ENCODE measurements at places on chromosomes 12 and 14. TPM values are rescaled to one million over a fixed set of nuclear protein-coding genes. Genes with fewer than 3 reads are reported as not detected.

Gene FOXN4
- not detected for total RNA-seq

Gene CEBPE
- 1.0 TPM for total RNA-seq

DNA sequence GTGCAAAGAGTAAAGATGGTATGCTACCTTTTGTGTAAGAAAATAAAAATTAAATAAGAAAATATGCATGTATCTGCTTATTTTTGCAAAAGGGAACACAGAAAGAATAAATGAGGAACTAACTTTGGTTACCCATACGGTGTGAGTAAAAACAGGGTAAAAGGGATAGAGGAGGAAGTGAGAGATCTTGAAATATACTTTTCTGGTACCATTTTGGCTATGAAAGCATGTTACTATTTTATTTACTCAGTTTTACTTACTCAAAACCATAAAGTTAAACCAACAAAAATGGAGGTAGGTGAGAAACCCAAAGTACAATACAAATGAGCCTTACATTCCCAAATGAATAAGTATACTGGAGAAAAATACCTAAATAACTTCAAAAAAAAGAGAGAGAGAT lies 122.0 kb upstream of the EGLN3 start:
- no peak overlapping the region for H3K4me3 ChIP-seq
- H3K36me3 ChIP-seq: no peaks in the 10 kb centered on the region
- no peaks in the 10 kb centered on the region for H3K4me1 ChIP-seq
- no peak overlapping the region for H3K27ac ChIP-seq
- no peaks in the 10 kb centered on the region for H3K27me3 ChIP-seq

DNA sequence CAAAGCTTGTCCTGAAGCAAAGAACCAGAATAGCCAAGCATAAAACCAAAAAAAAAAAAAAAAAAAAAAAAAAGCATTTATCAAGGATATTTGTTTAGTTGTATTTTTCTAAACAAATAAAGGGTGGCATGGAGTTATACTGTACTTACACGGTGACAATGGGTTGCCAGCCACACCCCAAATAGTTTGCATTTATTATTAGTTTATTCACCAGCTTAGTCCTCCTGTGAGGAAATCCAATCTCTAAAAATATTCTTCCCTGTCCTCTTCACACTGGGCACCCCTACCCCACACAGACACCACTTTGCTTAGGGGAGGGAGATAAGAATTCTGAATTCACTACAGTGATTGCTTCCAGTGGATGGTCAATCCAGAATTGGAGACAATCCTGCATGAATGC lies 18.9 kb downstream of the PLEKHG7 start:
- H3K27ac ChIP-seq: no peak overlapping the region
- DNase-seq: no peak
- no peaks in the 10 kb centered on the region for H3K4me1 ChIP-seq
- no peaks in the 10 kb centered on the region for H3K36me3 ChIP-seq

- no peak overlapping the region for H3K4me3 ChIP-seq
- H3K4me1 ChIP-seq: no peaks in the 10 kb centered on the region
- no peak for DNase-seq
- H3K27me3 ChIP-seq: no peaks in the 10 kb centered on the region
- peaks cover 8% of the 10 kb centered on the region for H3K36me3 ChIP-seq
- H3K27ac ChIP-seq: no peak overlapping the region
These were observed 19.5 kb downstream of the PIGH start for GRCh38 chr14:67580336-67581171.

DNA sequence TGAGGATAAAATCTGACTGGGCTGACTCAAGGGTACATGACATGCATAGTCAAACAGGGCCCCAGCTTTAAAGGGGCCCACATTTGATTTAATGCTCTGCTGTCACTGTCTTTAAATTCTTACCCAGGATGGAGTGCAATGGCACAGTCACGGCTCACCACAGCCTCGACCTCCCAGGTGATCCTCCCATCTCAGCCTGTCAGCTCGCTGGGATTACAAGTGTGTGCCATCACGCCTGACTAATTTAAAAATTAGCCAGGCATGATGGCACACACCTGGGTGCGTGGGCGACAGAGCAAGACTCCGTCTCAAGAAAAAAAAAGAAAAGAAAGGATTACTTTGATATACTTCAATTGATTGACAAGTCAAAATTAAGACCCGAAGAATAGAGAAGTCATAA lies 9.2 kb upstream of the PLBD1 start:
- no peak overlapping the region for H3K4me3 ChIP-seq
- no peaks in the 10 kb centered on the region for H3K36me3 ChIP-seq
- H3K27me3 ChIP-seq: no peaks in the 10 kb centered on the region
- no peak overlapping the region for H3K27ac ChIP-seq
- no peaks in the 10 kb centered on the region for H3K4me1 ChIP-seq

Gene EEF1AKMT3
- 6.3 TPM for total RNA-seq

Gene VWF
- 254 TPM for total RNA-seq

- no peak overlapping the region for H3K27ac ChIP-seq
- H3K4me3 ChIP-seq: no peak overlapping the region
- no peaks in the 10 kb centered on the region for H3K27me3 ChIP-seq
These were observed 462.2 kb downstream of the LRIG3 start for GRCh38 chr12:58458102-58458501.

Gene TAS2R50
- 1.1 TPM for total RNA-seq

Gene LRIG3
- 28.6 TPM for total RNA-seq

Gene KLHL33
- 0.31 TPM for total RNA-seq

GRCh38 chr12:120376416-120376815 lies 7.5 kb upstream of the MSI1 start:
- H3K4me1 ChIP-seq: no peaks in the 10 kb centered on the region
- DNase-seq: no peak
- no peaks in the 10 kb centered on the region for H3K36me3 ChIP-seq
- no peak overlapping the region for H3K4me3 ChIP-seq
- H3K27me3 ChIP-seq: peaks cover 84% of the 10 kb centered on the region

DNA sequence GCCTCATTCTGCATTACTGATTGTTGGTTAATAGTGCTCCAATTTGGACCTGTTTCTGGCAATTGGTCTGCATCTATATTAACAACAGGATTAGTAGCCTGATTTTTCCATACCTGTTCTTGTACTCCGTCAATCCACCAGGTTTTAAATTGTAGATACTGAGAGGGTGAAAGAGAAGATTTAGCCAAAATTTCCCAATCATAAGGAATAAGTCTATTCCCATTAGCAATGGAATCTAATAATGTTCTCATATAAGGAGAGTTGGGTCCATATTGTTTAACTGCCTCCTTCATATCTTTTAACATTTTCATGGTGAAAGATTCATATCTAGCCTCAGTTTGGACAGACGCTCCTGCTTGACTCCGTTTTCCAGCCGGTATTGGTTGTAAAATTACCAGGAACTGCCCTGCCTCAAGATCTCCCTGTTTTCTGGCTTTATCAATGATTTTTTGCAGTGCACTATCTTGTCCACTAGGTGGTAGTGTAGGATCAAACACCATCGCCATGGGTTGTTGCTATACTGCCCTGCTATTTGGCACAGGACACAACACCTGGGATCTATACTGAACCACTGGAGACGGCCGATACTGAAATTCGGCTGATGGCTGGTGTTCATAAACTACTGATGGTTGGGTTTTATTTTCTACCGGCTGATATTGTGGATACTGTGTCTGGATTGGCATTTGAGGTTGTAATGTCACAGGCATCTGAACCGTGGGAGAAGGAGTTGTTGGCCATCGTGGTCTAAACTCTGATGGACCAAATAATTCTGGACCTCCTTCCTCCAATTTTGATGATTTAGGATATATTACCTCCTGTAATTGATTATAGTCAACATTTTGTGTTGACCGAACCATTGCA lies 25.2 kb downstream of the DHRS4L2 start:
- DNase-seq: no peak
- H3K4me3 ChIP-seq: no peak overlapping the region
- no peaks in the 10 kb centered on the region for H3K27me3 ChIP-seq
- no peak overlapping the region for H3K27ac ChIP-seq
- no peaks in the 10 kb centered on the region for H3K36me3 ChIP-seq
- H3K4me1 ChIP-seq: no peaks in the 10 kb centered on the region

DNA sequence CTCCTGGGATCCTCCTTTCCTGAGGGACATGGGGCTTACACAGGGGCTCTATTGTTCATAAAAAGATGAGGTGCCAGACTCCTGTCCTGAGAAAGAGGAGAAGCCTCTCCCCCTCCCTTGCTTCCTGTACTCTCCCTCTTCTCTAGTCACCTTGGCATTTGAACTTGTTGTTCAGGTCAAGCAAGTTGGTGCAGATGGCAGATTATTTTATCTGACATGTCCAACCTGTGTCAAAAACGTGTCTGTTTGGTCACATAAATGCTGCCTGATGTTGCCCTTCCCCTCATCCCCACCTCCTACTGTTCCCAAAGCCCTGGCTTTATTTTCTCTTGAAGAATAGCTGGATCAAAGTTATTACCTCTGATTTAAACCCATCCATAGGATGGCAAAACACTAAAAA lies 154.8 kb downstream of the TMX1 start:
- H3K4me1 ChIP-seq: peaks cover 4% of the 10 kb centered on the region
- no peaks in the 10 kb centered on the region for H3K36me3 ChIP-seq
- no peaks in the 10 kb centered on the region for H3K27me3 ChIP-seq
- peak overlapping the region; percentile 55 for H3K27ac ChIP-seq
- H3K4me3 ChIP-seq: no peak overlapping the region
